ENCODE measurements at places on chromosomes 5 and 9.

- no peak for DNase-seq
Measured at GRCh38 chr9:81771571-81771970, 82.2 kb upstream of the TLE1 start.

- no peak for DNase-seq
Measured at GRCh38 chr5:11905206-11905605, 960 bp upstream of the CTNND2 start.

- DNase-seq = no peak
Measured at GRCh38 chr9:114779352-114779845, 26.4 kb downstream of the TNFSF15 start.

- no peak for DNase-seq
Measured at GRCh38 chr9:116488373-116488772, 198.7 kb upstream of the TRIM32 start.

DNA sequence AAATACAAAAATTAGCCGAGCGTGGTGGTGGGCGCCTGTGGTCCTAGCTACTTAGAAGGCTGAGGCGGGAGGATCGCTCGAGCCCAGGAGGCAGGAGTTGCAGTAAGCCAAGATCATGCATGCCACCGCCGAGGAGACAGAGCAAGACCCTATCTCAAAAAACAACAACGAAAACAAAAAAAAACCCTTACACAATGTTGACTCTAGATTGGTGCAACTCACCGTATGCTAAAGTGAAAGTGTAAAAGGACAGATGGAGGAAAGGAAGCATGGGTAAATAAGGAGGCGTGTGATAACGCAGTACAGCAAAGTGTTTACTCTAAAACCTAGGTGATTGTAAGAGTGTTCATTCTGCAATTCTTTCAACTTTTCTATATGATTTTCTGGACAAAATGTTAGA lies 15.9 kb upstream of the RUFY1 start:
- no peak for DNase-seq

DNA sequence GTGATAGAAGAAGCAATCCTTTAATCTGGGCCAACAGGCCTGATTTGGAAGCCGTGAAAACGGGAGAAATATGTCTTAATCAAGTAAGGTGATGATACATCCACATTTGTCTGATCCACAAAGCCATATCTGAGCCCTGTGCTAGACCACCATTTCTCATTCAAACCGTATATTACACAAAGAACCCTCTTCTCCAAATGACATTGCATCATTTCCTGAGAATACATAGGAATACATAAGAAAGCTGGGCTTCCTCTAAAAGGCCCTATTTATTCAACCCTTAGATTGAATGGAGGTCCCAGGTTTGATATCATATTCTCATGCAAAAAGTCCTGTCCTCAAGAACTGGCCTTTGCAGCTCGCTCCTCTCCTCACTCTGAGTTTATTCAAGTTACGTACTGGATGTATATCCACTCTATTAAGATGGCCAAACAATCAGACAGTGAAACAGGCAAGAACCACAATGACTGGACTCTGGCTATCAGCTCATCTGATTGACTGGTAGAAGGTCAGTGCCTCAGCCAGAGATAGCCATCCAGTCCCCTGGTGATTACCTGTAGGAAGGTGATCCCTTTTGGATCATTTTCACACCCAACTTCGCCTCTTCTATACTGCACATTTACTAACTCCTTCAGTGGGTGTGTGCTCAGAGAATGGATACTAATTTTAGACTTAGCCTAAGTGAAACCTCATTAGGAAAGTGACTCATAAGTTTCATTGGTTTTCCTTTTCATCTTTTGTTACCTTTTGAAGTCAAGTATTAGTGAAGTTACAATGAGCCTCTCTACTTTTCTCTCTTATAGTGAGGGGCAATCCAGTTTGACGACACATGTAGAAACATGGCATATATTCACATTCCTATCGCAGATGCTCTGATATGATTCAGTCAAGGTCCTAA lies 167.6 kb upstream of the WWC1 start:
- no peak for DNase-seq

GRCh38 chr9:90169490-90169889 lies 473.1 kb downstream of the DIRAS2 start:
- no peak for DNase-seq

DNA sequence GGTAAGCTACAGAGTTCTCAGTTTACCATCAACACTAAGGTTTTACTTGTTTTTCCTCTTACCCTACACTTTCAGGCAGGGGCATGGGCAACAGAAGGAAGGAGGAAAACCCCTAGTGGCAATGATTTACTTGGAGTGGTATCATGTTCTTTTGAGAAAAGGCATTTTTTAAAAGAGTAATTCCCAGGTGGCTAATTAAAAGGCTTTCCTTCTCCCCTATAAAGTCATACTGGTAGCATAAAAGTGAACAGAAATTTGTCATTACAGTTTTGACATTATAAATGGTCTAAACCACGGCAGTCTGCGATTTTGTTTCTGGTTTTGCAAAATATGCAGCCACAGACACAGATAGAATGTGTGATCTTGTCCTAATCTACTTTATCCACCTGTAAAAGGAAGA lies 30.9 kb upstream of the OR2K2 start:
- DNase-seq = no peak

- no peak for DNase-seq
Measured at GRCh38 chr9:98642661-98643312, 65.9 kb downstream of the GABBR2 start.

GRCh38 chr9:130137641-130138081 lies 34.5 kb upstream of the NCS1 start:
- no peak for DNase-seq

DNA sequence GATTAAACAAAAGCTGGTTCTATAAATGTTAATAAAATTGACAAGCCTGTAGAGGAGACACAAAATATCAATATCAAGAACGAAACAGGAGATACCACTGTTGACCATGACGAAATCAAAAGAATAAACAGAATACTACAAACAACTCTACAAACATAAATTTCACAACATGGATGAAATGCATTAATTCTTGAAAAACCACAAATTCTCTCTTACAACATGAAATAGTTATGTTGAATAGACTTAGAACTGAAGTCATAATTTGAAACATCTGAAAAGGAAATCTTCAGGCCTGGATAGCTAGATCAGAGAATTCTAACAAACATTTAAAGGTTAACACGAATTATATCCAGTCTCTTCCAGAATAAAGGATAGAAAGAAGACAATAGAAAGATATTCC lies 6.9 kb upstream of the SPATA31C1 start:
- no peak for DNase-seq

DNA sequence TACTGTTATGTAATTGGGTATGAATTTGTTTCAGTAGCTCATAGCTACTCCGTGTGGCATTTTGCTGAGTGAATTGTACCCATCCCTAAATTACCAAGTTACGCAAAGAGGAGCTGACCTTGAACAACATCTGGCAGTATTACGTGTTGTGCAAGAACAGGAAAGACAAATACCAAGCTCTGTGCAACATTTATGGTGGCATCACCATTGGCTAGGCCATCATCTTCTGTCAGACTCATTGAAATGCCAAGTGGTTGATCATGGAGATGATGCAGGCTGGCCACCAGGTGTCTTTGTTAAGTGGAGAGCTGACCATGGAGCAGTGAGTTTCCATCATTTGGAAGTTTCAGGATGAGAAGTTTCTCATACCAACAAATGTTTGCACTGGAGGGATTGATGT lies 15.0 kb downstream of the ZSWIM6 start:
- no peak for DNase-seq

- no peak for DNase-seq
Measured at GRCh38 chr9:7607421-7607820, 192.2 kb downstream of the DMAC1 start.

DNA sequence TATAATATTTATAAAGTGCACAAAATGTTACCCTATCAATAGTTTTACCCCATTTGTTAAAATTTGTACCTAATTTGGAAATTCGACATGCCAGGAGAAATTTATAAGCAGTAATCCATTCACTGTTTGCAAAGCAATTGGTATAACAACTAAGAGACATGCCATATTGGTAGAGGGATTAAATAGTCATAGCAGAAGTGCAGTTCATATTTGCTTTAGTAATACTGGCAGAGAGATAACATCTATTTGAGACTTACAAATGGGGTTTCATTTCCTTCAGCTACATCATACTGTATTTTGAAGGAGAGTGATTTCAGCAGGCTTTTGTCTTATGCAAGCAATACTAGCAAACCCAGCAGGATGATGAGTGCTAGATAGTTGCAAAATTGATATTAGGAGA lies 610.4 kb upstream of the CDH10 start:
- DNase-seq = no peak

DNA sequence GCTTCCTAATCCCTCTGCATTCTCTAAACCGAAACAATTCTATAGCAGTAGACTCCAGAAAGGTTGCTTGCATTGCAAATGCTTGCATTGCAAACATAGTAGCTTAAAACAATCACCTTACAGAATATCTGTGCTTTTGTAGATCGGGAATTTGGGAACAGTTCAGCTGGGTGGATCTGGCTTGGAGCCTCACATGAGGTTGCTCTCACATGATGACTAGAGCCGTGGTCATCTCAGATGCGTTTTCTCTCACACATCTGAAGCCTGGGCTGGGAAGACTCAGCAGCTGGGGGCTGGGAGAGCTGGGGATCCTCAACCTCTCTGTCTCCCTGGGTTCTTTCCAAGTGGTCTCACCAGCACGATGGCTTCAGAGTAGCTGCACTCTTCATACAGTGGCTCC lies 127.8 kb downstream of the MSX2 start:
- DNase-seq = no peak

GRCh38 chr5:137567226-137567625 lies 68.1 kb upstream of the SPOCK1 start:
- DNase-seq = no peak

GRCh38 chr5:180331647-180331950 lies 21.5 kb downstream of the GFPT2 start:
- DNase-seq = no peak

GRCh38 chr5:77743181-77743580 lies 33.0 kb downstream of the TBCA start:
- no peak for DNase-seq

DNA sequence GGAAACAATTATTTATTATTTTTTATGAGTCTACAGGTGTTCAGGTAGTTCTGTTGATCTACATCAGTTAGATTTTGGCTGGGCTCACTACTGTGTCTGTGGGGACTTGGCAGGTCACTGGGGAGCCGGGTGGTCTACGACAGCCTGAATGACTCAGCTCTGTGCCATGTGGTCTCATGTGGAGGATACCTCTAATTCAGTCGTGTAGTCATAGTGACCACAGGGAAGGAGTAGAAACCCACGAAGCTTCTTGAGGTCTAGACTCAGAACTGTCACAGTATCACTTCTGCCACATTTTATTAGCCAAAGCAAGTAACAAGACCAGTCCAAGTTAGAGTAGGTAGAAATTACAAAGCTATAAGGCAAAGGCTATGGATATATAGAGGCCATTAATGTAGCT lies 64.7 kb upstream of the GRAMD2B start:
- DNase-seq = no peak

GRCh38 chr9:136020671-136021070 lies 59.5 kb upstream of the UBAC1 start:
- no peak for DNase-seq

DNA sequence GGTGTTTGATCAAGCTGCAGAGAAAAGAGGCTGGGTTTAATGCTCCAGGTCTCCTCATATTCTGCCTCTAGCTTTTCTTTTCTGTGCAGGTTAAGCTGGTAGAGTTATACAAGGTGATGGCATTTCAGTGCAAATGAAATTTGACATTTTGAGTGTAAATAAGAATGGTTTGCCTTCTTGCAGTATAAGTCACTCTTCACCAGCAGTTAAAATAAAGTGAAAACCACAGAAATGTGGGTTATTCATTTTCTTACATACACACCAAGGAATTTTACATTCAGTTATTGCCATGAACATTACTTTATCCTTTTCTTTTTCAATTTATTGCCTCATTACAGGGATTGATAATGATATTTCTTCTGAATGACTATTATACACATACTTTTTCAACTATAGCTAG lies 337.5 kb upstream of the PCSK5 start:
- DNase-seq = no peak

DNA sequence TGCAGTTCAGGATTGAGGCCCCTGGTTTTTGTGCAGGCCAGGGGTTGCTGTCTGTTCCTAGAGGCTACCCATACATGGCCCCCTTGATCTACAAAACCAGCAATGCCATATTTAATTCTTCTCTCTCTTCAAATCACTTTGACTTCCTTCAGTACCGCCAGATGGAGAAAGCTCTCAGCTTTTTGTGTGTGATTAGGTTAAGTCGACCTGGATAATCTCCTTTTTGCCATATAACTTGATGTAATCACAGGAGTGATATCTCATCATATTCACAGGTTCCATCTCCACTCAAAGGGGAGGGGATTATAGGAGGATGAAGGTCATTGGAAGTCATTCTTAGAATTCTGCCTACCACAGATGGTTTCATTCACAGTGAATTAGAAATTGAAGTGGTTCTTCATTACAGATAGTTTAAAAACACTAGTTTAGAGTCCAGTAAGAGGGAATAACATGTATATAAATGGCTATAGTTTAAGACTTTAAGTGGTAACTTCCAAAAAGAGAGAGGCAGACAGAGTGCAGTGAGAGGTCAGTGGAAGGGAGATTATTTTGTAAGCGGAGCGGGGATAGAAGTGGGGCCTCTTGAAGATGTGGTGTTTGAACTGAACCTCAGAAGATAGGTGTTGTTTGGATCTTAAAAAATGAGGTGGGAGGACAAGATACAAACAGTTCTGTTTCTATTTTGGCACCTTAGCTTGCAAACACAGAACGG lies 85.9 kb downstream of the GALNT10 start:
- no peak for DNase-seq

DNA sequence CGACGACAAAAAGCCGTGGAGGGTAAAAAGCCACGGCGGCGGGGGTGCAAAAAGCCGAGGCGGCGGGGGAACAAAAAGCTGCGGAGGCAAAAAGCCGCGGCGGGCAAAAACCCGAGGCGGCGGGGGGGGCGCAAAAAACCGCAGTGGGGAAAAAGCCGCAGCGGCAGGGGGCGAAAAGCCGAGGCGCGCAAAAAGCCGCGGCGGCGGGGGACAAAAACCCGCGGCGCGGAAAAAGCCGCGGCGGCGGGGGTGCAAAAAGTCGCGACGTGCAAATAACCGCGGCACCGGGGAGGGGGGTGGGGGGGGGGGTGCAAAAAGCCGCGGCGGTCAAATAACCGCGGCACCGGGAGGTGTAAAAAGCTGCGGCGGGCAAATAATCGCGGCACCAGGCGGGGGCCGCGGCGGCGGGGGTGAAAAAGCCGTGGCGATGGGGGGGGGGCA lies 511.5 kb downstream of the FOXD4L5 start:
- no peak for DNase-seq

DNA sequence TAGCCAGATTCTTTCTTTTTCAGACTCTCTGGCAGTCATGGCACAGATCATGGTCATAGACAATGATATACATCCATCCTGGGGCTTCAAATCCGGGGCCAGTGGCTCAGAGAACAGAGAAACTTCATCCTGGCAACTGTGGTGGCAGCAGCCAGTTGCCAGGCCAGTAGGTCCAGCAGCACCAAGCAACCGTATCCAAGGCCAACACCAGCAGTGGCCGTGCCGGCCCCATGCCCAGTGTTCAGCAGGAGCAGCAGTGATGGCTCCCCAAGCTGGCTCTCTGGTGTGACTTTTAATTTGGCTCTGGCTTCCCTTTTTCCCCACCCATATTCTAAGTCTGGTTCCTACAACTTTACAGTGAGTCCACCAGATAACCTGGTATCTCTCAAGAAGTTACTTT lies 300.5 kb downstream of the DEPDC1B start:
- DNase-seq = no peak

Data from activated T-cell treated with anti-CD3 and anti-CD28 coated beads for 1 hour (primary cell).